G401 (cell line): ENCODE measurements at places on chromosomes 5 and 9.

DNA sequence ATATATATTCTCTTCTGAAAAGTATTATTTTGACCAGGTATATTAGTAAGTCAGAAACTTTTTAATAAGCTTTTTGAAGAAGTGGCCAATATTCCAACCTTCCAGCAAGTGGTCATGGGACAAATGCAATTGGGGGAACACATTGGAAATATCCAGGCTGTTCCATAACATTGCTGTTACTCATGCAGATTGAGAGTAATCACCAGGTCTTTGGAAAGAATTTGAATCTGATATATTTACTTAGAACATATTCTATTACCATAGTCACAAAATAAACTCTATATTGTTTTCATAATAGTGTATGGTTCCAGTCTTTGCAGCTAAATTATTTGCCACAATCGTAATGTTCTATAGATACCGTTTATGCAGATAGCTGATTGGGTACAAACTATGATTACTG, 102.8 kb downstream of the TAF11L14 start:
- no peak for DNase-seq

DNA sequence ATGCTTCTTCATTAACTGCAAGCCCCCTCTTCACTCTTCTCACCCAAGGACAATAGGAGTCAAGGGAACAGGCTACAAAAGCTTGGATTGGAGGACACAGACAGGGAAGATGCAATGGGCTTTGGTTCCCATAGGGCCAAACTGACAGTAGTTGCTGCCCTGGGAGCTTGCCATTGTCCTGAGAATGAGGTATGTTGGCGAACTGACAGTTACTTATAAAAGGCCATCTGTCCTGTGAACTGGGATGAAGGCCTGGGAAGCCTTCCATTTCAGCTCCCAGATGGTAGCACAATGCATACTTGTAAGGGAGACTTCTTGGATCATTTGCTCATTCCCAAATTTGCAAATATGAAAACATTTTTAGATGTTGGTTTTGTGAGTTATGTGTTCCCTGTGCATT, 88.9 kb downstream of the SNCAIP start:
- DNase-seq = peak; percentile 98

- DNase-seq = no peak
Observed at GRCh38 chr5:82793808-82794419, 283.3 kb downstream of the TMEM167A start.

DNA sequence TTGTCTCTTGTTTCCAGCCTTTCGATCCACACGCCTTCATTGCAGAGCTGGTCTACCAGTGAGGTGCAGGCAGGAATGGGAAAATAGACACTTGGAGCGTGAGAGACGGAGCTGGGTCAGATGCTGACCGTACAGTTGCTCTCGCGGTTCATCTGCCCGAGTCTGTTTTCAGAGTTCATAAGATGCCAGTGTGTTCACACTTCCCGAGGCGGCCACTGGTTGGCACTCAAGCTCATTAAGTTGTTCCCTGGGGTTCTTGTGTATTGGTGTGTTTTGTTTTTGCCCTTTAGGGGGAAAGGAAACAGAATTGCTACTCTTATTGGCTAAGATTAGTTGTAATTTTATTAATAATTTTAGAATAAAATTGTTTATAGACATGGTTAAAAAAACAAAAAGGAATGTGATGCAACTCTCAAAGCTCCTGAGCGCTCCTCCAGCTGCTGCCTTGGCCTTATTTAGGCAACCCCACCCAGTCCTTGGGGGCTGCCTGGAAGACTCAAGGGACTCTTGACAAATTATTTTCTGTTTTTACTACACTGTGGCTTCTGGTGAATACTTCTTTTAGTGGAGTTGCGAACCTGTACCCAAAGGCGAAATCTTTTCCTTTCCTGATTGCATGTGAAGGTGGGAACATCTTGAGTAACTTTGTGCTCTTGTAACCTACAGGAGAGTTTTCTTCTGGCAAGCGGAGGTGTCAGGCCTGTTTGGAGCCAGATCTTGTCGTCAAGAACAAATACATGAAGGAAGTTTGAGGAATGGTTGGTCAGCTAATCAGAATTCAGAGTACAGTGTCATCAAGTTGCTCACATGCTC, 146.1 kb downstream of the MAST4 start:
- DNase-seq = no peak

DNA sequence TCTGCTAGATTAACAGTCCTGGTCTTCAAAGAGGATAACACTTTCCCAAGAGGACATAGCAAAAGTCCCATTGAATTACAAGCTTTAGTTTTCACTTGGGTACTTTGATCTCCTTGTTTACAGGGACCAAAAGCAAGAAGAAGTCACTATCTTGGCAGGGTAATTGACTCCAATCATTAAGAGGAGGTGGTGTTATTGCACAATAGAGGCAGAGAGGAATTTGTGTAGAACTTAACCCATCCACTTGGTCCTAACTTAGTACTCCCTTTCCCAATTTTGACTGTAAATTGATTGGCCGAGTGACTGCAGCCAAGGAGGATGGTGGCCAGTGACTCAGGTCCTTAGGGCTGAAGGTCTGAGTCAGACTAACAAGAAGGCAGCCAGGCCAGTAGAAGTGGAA, 9.3 kb upstream of the TRPC7 start:
- DNase-seq = no peak

- DNase-seq = peak; percentile 7
Observed at GRCh38 chr5:171858303-171858702, 72.7 kb downstream of the SMIM23 start.

GRCh38 chr5:39440958-39441624, 16.3 kb upstream of the DAB2 start:
- no peak for DNase-seq

DNA sequence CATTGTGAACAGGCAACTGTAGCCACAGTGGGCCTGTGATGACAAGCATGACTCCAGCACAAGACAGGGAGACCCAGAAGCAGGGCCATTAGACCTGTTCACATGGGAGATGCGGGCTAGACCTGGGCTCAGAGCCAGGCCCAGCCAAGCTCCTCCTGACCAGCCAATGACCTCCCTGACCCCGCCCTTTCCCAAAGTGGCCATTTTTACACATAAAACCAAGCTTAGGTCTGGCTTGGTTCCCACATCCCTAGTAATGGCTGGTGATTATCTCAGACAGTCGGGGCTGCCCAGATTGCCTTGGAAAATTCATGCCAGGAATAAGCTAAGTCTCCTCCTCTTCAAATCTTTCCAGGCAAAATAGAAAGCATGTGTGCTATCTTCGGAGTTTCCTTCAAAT, 94.1 kb downstream of the FRMD3 start:
- DNase-seq = no peak

DNA sequence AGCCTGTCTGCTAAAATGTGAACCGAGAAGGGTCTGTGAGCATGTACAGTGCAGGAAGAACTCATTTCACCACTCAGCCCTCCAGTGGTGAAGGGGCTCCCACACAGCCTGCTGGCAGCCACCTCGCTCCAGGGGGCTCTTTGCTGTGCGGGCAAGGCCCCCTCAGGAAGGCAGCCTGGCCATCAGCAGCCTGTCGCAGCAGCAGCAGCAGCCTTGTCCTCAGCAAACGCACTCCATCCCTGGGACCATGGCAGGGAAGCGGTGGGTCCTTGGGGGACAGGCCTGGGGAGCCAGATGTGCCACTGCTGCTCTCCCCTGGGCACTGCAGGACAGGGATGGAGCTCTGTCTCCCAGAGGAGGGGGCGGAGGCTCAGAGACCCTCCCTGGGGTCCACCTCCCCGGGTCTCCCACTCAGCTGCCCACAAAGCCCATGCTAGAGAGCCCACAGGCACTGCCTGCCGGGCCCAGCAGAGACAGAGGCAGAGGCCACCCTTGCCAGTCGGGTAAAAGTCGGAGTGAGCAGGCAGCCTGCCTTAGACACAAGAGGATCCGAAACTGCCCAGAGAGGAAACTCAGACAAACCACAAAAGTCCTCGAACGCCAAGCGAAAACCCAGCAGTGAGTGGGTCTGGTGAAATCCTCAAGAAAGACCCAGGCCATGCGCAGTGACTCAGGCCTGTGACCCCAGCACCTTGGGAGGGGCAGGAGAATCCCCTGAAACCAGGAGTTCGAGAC, 8.0 kb downstream of the BRD3 start:
- no peak for DNase-seq

GRCh38 chr5:171986772-171987171, 19.7 kb downstream of the FBXW11 start:
- peak; percentile 43 for DNase-seq

DNA sequence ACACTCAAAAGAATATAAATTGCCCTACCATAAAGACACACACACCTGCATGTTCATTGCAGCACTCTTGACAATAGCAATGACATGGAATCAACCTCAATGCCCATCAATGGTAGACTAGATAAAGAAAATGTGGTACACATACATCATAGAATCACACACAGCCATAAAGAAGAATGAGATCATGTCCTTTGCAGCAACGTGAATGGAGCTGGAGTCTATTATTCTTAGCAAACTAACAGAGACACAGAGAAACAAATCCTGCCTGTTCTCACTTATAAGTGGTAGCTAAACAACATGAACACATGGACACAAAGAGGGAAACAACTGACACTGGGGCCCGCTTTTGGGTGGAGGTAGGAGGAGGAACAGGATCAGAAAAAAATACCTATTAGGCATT, 2062.2 kb upstream of the CDH6 start:
- no peak for DNase-seq

- DNase-seq = no peak
Observed at GRCh38 chr5:173823274-173823644, 64.9 kb upstream of the CPEB4 start.

DNA sequence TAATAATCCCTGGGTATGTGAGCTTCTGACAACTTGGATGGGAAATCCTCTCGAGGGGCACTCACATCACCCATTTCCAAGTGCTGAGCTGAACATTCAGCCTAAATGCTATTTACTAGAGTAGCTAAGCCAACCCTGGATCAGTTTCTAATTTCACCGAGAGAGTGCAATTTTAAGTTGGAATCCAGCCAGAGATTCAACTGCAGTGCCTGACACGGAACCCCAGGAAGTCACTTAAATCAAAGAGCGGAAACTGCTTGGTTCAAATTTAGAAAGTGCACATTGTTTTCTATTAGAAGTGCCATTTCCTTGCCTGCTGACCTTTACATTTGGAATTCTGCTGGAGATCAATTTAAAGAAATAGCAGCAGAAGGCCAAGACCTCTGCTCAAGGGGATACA, 8.8 kb downstream of the SPRY4 start:
- peak; percentile 39 for DNase-seq

- DNase-seq = no peak
Observed at GRCh38 chr9:18075253-18075952, 398.6 kb upstream of the ADAMTSL1 start.

DNA sequence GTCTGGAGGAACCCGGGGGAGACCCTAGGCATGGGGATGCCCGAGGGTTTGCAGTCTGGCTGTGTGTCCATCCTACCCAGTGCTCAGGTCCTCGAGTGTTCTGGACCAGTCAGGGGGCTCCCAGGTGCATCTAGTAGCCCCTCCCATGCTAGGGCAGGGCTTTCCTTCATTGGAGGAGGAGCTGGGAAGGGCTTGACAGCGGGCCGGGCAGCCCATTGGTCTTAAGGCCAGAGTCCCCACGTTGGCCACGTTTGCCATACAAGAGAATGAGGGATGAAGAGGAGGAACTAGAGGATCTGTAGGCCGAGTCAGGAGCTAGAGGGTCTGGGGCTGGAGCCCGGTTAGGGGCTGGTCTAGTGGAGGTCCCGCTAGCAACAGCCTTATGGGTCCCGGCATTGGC, 37.3 kb upstream of the CTSV start:
- no peak for DNase-seq

DNA sequence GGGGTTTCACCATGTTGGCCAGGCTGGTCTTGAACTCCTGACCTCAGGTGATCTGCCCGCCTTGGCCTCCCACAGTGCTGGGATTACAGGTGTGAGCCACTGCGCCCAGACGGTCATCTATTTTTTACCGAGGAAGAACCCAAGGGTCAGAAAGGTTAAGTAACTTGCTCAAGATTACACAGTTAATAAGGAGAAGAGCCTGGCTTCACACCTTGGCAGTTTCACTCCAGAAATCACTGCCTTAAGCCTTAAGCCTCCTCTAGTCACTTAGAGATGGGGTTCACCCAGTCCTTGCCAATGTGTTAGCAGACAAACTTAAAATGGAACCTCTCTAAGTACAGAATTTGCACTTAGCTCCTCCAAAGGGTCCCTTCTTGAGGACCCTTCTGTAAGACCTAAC, 116.3 kb downstream of the PTTG1 start:
- DNase-seq = no peak

DNA sequence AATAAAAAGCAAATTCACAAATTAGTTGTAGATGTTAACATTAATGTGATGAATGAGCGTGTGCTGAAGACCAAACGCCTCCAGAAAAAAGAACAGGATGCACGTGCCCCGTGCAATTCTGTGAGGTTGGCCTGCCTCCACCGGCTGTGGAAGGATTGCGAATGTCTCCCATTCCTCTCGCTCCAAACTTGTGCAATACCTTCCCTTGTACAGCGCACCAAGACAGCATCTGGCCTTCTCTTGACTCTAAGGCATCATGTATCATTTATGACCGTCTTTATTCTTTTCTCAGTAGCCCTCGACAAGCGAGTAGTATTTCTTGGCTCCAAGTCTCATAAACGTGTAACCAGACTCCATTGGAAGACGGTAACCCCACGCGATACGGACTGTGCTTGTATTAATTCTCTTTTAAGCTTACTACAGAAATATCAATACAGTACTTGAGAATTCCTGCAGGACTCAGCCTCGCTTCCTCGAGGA, 1.5 kb upstream of the TESK1 start:
- no peak for DNase-seq

DNA sequence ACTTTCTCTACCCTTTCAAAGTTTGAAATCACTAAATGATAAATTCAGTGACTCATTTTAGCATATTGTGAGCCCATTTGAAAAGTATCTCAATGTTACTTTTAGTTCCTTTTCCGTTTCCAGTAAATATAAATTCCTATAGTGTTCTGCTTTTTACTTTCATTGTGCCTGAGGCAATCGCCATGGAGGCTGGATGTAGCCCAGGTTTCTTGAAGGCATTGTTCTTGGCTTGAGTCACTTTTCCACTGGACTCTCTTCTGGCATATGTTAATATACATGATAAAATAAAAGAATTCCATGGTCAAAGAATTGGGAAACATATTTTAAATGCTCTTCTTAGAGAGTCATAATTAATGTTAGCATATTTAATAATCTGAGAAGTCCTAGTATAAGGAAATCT, 327.0 kb downstream of the IZUMO3 start:
- DNase-seq = no peak
